Activated T-cell treated with anti-CD3 and anti-CD28 coated beads, Interleukin-2, amount 50 U/mL, for 4 hours (primary cell): ENCODE measurements at places on chromosomes 5 and 9. TPM values are rescaled to one million over a fixed set of nuclear protein-coding genes. Genes with fewer than 3 reads are reported as not detected.

ZBED3 gene
- total RNA-seq, result 1.9 TPM

ARHGEF37 gene
- 0.53 TPM for total RNA-seq

- DNase-seq, result no peak
These were observed 81.8 kb upstream of the MAP3K1 start for GRCh38 chr5:56733580-56733979.

GRCh38 chr5:91378752-91379211 lies 4.3 kb downstream of the ARRDC3 start:
- no peak for DNase-seq

DNA sequence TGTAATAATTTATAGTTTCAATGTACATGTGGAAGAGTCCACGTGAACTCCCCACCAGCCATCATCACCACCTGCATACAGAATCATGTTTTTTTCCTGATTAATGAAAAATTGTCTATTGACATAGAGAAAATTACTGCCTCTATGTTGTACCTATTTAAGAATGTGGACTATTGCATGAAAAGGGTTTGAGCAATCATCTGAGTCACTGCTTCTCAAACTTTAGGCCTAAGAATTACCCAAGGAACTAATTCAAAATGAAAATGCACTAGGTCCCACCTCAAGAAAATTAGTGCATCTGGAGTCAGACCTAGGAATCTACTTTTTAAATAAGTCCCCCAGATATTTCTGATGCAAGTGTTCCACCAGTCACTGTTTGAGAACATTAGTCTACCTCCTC lies 709.3 kb downstream of the MAT2B start:
- no peak for DNase-seq
